ENCODE measurements at places on chromosomes 3 and 15.

- no peak for DNase-seq
These were observed 6.6 kb downstream of the NLGN1 start for GRCh38 chr3:173404156-173404555.

GRCh38 chr3:112302881-112303763 is 9.1 kb upstream of the SLC9C1 start:
- DNase-seq, result no peak

DNA sequence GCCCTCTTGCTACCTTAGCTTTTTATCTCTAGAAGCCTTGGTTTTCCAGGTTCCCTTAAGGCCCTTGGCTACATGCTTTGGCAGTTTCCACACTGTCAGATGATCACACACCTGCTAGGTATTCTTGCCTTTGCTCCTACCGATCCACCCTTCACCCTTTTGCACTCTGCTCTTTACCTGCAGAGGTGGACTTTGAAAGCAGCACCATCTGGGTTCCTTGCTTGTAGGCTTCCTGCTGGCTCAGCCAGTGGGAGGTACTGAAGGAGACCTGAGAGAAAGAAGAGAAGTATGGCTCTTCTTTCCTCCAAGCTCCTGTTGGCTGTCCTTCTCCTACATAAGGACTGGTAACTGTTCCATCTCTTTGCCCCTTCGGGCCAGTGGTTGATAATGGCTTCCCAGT is 7.3 kb upstream of the ZNF592 start:
- no peak for DNase-seq

GRCh38 chr15:81443040-81443820 is 69.2 kb upstream of the TMC3 start:
- DNase-seq, result no peak

DNA sequence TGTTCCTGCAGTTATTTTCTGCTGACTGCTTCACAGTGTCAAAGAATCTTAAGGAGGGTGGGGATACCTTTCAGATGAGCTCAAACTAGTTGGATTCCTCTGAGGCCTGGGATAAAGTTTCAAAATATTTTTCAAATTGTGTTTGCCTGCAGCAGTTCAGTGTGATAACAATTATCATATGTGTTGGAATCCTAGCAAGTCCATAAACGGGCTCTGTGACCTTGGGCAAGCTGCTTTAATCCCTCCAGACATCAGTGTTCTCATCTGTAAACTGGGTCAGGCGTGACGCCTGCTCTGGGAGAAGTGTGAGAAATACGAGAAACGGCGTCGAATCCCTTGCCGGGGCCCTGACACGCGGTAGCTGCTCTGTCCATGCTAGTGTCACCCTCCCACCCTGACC is 153.5 kb downstream of the UACA start:
- no peak for DNase-seq

GRCh38 chr3:102466001-102466400 is 31.2 kb downstream of the ZPLD1 start:
- no peak for DNase-seq

GRCh38 chr15:75349851-75350588 is 3.2 kb downstream of the NEIL1 start:
- no peak for DNase-seq

- no peak for DNase-seq
These were observed 76.0 kb upstream of the ATP10A start for GRCh38 chr15:25939122-25939521.

DNA sequence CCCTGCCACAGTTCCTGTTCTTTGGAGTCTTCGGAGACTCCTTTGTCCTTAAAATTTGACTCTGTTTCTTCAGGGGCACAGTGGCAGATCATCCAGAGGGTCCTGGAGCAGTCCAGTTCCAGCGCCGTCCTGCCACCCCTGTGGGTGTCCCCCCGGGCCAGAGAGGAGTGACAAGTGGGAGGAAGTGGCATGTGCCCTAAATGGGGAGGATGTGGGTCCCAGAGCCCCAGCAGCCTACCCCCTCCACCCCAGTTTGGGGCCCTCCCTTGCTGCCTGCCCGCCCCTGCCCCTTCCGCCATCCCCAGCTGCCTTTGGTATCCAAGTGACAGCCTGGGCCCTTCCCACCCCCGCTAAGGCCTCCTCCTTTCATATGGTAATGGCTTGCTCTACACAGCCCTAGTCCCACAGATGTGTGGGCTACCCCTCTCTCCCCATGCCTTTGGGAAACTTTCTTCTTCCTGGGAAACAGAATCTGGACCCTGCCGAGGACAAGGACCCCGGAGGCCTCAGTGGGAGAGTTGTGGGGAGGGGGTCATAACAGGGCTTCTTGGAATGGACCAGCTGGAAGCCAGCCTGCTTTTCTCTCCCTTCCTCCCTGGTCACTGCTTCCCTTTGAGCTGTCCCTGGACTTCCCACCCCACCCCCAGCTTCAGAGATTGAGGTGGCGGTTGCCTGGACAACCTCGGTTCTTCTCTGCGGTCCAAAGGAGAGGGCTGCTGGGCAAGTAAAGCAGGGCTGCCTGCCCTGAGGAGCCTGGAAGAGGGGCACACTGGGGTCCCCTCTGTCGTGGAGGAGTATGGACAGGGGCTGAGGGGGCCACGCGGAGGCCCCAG is 43.2 kb downstream of the KLHL25 start:
- no peak for DNase-seq

- no peak for DNase-seq
These were observed 74.3 kb upstream of the VGLL4 start for GRCh38 chr3:11717768-11718636.

GRCh38 chr3:117407317-117407716 is 697.7 kb downstream of the TUSC7 start:
- no peak for DNase-seq
